ENCODE measurements at places on chromosomes 3 and 15.
A peak's percentile ranks its signal among the peaks of the same experiment; 100 is the strongest.

DNA sequence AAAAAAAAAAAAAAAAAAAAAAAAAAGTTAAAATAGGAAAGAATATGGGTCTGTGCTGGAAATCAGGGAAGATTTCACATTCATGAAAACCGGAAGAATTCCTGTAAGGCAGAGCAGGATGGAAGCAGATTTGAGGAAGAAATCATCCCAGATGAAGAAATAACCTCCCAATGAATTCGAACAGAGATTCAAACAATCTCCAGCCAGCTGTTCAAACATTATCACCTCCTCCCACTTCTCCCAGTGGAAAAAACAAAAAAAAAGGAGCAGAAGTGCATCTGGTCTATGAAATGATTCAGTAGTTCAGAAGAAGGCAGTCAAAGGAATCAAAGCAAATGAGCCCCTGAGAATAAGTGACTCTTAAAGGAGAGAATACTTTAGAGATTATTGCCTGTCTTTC lies 33.1 kb downstream of the CP start:
- DNase-seq: no peak

DNA sequence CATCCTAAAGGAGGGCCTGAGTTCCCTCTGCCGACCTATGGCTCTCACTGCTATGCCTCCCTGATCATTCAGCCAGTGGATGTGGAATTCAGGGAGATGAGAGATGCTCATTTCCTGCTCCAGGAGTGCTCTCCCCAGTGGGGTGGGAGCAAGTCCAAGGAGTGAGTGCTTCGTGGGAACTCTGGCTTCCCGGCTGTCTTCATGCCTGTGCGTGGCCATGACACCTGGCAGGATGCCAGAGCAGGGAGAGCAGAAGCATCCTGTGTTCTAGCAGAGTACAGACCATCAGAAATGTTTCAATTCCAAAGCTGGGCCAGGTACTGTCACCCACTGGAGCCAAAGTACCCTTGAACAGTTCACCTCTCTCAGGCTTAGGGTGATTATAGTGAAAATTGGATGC lies 45.1 kb downstream of the APH1B start:
- DNase-seq: no peak

- DNase-seq: no peak
These were observed 5.9 kb downstream of the FETUB start for GRCh38 chr3:186646106-186646505.

- no peak for DNase-seq
These were observed 2.3 kb downstream of the PLA2G4E start for GRCh38 chr15:42018306-42019224.

GRCh38 chr3:140076552-140076951 lies 141.6 kb downstream of the CLSTN2 start:
- DNase-seq: no peak

- peak; percentile 32 for DNase-seq
These were observed 730 bp downstream of the HIGD1A start for GRCh38 chr3:42803414-42804105.

- DNase-seq: no peak
These were observed 51.4 kb downstream of the HSPBAP1 start for GRCh38 chr3:122742234-122742633.

GRCh38 chr3:147619921-147620560 lies 210.9 kb downstream of the ZIC1 start:
- DNase-seq: no peak

GRCh38 chr3:184801241-184801785 lies 10.7 kb upstream of the VPS8 start:
- no peak for DNase-seq

DNA sequence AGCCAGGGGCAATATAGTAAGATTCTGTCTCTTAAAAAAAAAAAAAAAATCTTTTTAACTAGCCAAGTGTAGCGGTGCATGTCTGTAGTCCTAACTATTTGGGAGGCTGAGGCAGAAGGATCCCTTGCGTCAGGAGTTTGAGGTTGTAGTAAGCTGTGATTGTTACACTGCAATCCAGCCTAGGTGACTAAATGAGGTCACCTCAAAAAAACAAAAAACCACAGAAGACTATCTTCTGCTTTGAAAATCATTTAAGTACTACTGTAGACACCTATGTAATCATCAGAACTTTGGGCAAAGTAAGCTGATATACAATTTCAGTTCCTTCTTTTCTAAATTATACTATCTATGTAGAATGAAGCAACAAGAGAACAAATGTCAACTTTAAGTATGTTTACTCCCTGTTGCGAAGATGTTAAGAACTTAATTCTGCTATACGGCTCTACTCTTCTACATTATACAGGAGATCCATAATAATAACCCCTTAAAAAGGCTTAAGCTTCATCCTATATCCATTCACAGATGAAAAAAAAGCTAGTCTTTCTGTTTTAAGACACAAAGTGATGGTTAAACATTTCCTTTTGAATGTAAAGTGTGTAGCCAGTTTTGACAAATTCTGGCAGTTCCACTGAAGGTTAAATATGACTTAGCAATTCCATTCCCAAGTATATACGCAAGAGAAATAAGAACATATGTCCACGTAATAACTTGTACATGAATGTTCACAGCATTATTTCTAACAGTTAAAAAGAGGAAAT lies 15.2 kb downstream of the DAZL start:
- DNase-seq: no peak

DNA sequence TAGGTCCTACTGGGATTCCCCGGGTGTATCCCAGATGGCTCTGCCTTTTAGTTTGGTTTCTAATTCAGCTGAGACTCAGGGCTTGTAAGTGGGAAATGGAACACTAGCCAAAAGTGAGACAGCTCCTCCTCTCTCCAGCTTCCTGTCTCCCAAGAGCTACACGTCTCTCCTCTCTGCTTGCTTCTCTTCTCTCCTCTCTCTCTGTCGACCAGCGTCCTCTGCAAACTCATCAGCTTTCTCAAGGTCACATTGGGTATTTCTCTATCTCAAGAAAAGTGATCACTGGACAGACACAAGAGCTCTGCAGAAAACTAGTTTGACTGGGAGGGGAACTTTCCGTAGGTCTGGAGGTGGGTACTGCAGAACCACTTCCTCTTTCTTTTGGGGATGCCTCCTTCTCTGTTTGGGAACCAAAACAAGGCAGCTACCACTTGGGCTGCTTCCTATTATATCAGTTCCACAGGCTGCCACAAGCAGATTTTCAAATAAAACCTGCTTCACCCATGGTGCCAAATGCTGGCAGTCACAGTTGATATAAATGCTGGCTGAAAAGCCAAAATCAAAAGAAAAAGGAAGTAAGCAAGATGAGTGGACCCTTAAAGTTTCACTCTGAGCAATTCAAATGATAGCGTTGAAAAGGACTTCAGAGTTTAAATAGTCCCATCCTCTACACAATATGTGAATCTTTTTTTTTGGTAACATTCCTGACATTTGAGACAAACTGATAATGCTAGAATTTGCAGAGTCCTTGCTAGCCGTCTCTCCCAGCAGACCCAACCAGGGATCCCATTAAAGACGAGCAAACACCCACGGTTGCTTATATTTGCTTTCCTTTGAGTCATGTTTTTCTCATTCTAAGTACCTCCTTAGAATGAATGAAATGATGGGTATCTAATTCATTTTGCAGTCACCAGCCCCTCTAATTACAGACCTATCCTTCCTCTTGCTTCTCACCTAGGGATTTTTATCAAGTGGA lies 7.2 kb upstream of the DYNC1LI1 start:
- DNase-seq: no peak

GRCh38 chr3:177212278-177212610 lies 15.0 kb upstream of the TBL1XR1 start:
- DNase-seq: no peak

DNA sequence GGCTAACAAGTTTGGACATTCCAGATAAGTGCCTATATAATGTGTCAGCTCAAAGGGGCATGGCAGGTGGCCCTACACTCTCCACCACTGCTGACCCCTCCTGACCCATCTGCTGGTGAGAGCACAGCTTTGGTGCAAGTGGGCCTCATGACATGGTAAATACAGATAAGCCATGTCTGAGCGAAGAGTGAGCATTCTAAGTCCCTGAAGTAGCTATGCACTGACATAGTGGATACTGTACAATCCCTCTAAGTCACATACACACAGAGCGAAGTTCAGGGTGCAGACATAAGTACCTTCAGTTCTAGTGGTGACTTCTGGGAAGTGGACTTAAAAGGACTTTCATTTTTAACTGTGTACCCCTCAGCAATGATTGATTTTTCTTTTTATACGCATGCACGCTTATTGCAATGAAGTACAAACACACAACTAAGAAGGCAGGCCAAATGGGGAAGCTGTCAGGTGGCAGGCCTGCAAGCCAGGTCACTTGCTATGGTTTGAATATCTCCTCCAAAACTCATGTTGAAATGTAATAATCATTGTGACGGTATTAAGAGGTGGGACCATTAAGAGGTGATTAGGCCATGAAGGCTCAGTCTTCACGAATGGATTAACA lies 41.5 kb downstream of the TBC1D2B start:
- DNase-seq: no peak

GRCh38 chr3:195732940-195733339 lies 12.2 kb downstream of the MUC20 start:
- DNase-seq: no peak

DNA sequence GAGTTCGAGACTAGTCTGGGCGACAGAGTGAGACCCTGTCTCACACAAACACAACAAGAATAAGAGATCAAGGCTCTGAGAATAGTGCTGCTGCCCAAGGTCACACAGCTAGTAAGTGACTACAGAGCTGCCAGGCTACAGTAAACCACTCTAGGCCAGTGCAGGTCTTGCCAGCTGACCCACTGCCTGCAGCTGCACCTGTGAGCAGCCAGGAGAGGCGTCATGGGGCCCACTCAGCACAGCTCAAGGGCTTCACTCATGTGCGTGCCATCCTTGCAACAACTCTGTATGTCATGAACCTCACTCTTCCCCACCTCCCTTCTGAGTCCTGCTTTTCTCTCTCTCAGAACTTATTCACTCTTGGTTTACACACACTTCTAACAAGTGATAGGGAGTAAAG lies 176.7 kb downstream of the SMAD6 start:
- DNase-seq: no peak

DNA sequence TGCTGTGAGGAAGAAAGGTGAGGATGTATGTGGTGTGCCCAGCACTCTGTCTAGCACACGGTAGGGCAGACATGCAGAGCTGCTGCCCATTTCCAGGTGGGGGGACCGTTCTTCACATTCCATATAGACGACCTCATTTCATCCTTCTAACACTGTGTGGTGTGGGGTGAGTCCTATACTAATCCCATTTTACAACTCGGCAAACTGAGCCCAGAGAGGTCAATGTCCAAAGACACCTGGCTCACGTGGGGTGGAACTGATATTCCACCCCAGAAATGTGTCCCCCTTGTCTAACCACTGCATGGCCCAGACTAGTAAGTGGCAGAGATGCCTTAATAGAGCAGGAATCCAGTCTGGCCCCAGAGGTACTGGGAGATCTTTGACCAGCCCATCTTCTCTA lies 119.2 kb downstream of the FBLN2 start:
- no peak for DNase-seq

GRCh38 chr3:68436619-68437401 lies 495.5 kb downstream of the TAFA4 start:
- DNase-seq: no peak
